ENCODE measurements at places on chromosomes 3 and 15.

GRCh38 chr3:141051443-141052200 is 475 bp downstream of the SPSB4 start:
- DNase-seq: peak; percentile 73

DNA sequence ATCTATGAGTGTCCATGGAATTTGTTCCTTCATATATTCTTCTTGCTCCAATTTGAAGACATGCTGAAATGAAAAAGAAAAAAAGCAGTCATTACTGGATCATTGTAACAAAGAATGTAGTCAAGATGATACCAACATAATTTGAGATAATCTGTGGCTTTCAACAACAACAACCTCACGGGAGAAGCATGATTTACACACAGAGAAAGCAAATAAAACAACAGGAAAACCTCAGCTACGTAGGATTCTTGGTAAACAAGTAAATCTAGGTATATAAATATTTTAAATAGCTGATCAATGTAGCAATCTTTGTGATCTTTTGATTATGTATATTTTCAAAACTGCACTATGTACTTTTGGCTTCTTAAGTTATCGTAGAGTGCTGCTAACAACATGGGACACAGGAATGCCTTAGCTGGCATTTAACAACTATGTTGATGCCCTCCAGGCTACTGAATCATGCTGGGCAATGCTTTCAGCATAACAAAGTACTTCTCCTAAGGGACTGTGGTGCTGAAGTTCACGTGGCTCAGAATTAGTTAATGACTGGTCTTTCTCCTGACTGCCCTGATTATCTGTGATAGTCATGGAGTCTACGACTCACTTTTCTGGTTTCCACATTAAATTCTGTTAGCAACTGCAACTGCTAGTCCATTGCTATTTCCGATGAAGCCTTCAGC is 96.5 kb upstream of the MYO5C start:
- DNase-seq: no peak

DNA sequence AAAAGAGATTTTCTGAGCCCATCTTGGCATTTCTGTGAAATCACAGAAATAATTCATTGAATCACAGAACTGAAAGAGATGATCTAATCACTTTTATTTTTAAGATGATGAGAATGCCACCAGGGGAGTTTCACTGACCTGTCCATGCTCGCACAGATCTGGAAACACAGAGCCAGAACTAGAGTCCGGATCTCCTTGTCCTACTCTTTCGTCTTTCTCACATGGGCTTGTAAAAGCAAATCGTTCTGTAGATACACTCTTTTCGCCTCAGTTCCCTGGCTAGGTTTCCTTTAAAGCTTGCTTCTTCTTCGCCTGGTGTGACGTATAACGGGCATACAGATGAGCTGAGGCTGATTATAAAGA is 122.5 kb upstream of the SPRED1 start:
- DNase-seq: no peak

DNA sequence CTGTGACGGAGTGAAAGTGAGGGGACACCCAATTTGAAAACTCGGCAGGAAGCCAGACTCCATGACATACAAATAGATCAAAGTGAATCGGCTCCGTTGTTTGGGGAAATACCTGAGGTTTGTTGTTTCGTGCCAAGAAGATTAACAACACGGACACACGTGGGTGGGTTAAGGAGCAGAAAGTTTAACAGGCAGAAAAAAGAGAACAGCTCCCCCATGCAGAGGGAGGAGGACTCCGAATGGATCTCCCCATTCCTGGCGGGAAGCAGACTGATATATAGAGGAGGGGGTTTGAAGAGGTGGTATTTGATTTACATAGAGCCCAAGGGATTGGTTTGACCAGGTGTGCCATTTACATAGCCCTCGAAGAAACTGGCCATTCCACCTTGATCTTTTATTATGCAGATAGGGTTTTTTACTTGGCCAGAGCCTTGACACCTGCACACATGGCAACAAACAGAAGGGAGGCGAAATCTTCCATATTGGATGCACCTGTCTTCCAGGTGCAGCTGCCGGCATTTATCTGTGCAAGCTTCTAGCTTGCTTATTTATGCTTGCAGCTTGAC is 4.8 kb upstream of the SACM1L start:
- DNase-seq: no peak

GRCh38 chr3:125185805-125186204 is 26.7 kb downstream of the SLC12A8 start:
- no peak for DNase-seq

- DNase-seq: peak; percentile 30
Measured at GRCh38 chr15:49225572-49226281, 55.7 kb downstream of the GALK2 start.

GRCh38 chr15:39230205-39230907 is 350.5 kb upstream of the THBS1 start:
- no peak for DNase-seq

- no peak for DNase-seq
Measured at GRCh38 chr3:59798372-59799086, 748.7 kb upstream of the CFAP20DC start.
